ENCODE measurements at places on chromosomes 11 and 22. TPM values are rescaled to one million over a fixed set of nuclear protein-coding genes. Genes with fewer than 3 reads are reported as not detected.

The OR52K2 gene
- total RNA-seq: not detected

The VEGFB gene
- 305 TPM for total RNA-seq

The CECR2 gene
- total RNA-seq: 7.1 TPM

The C11orf87 gene
- not detected for total RNA-seq

The POTEH gene
- total RNA-seq: not detected

The VWA5A gene
- 2.8 TPM for total RNA-seq

The OR8G1 gene
- total RNA-seq: not detected

The GRAP2 gene
- total RNA-seq: 1.2 TPM

The MISFA gene
- 10.3 TPM for total RNA-seq

The TRIM6 gene
- 1.5 TPM for total RNA-seq

GRCh38 chr11:103826856-103827255 is 209.6 kb upstream of the DDI1 start:
- DNase-seq: no peak

DNA sequence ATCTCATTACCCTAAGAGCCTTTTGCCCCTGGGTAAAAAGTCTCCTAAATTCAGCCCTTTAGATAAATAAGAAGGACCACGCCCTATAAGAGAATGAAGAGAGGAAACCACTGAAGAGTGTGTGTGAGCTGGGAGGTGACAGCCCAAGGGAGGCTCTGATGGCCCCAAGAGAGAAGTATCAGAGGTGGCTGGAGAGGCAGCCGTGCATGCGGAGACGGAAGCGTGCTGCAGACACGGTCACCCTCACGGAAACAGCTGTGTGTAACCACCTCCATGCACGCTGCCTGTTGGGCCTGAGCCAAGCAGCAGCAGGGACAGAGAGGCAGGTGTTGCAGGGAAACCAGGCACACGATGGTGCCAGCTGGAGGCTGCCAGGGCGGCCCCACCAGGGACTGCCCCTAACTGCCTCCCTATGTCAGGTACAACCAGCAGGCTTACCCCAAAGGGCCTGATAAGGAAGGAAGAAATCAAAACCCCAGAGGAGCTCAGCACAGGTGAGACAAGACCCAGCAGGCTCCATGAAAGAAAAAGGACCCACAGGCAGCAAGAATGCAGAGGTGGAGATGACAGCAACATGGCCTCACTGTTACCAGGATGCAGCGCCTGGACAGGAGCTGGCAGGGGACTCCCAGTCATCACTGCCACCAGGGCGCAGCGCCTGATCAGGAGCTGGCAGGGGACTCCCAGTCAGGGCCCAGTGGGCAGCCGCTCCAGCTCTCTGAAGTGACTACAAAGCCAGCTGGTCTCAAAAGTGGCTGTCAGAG is 7.8 kb downstream of the LARGE2 start:
- DNase-seq: peak; percentile 74

DNA sequence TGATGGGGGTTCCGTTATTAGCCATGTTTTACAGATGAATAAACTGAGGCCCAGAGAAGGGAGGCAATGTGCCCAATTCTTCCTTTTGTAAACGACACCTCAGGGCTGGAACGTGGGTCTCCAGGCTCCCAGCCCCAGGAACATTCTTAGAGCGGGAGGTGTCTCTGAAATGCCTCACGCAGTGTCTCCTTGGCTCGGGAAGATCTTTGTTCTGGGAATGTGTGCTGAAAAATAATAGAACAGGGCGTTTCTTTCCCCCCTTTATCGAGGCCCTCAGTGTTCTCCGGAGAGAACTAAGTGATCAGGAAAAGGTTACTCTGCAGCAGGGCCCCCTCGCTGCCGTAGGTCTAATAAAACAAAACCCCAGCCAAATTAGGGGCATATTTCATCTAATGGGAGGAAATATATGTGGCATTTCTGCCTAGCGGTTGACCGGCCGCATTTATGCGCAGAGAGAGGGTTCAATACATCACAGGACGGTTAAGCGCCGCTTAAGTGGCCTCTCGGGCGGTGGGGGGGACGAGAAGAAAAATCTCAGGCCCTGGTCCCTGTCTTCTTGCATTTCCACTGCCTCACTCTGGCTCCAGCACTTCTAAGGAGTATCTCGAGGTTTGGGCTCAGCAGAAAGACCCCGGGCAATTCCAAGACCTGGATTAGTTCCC is 564.3 kb downstream of the MN1 start:
- no peak for DNase-seq

DNA sequence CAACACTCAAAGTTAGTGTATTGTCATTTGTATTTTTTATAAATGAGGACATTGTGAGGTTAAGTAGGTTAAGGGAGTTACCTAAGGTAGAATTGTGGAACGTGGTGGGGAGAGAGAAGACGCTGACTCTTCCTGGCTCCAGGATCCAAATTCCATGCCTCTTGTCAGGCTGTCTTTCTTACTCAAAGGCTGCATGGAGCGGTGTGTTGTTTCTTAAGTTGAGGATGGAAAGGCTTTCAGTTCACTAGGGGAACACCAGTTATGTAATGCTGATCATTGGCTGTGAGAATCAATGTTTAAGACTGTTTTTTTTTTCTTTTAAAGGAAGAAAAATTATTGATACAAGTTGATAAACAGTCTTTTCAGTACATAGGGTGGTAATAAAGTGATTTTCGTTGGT is 2.9 kb downstream of the UBE2L3 start:
- DNase-seq: no peak

DNA sequence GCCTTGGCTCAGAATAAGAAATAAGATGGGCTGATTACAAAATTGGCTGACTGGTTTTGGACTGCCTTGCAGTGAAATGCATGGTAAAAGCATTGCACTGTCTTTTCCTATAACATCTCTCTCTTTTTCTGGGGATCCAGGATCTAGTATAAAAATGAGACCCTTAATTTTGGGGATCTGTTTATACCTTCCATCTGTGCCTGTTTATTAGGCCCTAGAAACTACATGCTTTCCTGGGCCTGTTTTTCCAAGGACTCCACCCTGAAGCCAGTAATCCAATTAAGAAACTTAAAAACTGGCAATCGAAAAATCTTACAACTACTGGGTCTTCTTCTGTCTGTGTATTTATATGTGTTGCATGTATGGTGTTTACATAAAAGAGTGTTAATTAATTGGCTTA is 14.5 kb downstream of the HORMAD2 start:
- no peak for DNase-seq

DNA sequence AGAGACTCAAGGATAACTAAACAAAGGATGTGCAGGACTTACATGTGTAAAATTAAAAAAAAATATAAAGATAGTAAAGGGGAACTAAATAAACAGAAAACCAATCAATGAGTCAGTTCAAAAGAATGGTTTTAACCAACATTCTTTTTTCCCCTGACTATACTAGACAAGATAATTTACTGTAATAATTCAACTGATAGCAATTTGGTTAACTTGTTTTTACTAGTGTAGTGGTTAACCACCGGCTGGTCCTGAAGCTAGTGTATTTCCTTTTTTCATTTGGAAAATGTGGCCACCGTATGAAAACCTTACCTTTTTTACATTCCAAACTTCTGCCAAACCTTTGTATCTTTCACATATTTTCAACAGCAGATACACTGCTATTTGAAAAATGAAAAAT is 123.1 kb downstream of the ARHGAP42 start:
- DNase-seq: no peak

DNA sequence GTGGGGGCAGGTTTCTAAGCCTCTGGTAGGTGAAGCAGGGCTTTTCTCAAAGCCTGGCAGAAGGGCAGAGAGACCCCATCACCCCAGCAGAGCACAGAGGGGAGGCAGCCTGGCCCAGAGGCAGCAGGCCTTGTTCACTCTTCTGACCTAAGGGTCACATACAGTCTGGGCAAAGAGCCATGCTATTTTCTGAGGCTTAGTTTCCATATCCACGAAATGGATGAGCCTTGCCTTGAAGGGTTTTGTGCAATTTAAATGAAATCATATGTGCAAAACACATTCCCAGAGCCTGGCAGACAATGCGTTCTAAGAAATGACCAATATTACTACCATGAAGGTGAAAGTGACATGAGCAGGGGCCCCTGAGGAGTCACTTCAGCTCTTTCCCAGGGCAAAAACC is 44.5 kb downstream of the HIRA start:
- DNase-seq: no peak

- DNase-seq: no peak
These were observed 17.8 kb downstream of the GRAMD4 start for GRCh38 chr22:46637711-46638600.

GRCh38 chr11:79330651-79331050 is 110.2 kb downstream of the TENM4 start:
- DNase-seq: no peak

DNA sequence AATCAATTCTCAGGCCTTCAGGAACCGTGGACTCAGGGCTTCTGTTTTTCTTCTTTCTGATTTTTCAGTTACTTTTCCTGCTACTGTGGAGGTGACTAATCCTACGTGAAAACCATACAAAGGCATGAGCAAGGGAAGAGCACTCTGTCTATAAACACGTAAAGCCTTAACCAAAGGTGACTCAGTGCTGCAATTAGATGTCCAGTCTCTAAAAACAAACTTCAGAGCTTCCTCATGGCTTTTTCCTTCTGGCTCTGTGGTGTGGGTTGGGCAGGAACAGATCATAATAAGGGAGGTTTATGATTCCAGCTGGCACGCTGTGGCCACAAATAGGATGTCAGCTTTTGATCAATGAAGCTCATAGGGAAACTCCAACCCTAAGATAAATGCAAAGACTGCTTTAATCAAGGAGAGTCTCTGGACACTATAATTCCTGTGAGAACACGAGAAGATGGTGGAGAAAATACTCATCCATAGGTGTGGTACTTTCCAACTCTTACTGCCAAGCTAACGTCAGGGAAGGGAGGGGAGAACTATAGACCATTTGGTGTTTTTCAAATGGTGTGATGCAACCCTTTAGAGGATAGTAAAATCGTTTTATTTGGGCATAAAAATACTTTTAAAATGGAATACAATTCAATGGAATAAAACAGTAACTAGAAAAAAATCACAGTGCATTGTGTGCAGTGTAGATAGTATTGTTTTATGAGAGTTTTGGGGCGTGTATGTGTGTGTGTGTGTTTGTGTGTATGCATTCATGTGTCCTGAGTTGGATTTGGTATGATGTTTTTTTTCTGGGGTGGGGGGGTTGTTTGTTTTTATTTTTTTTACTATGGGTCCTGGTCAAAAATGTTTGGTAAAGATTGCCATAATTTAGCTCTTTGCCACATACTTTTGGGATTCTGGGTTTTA is at the start of gene NXPE2:
Gene NXPE2 (plus strand): TSS at position 403 of the 912 bp plus-strand sequence. CDS start 49 bp downstream, at position 452.
- no peak for DNase-seq

GRCh38 chr11:110196884-110197420 is 99.5 kb downstream of the RDX start:
- DNase-seq: no peak

- DNase-seq: no peak
These were observed 3.3 kb upstream of the FXYD2 start for GRCh38 chr11:117827521-117828511.

- DNase-seq: no peak
These were observed 161.7 kb downstream of the ATG16L2 start for GRCh38 chr11:72975778-72976521.

GRCh38 chr22:44031158-44031952 is 7.3 kb downstream of the PARVB start:
- DNase-seq: no peak

DNA sequence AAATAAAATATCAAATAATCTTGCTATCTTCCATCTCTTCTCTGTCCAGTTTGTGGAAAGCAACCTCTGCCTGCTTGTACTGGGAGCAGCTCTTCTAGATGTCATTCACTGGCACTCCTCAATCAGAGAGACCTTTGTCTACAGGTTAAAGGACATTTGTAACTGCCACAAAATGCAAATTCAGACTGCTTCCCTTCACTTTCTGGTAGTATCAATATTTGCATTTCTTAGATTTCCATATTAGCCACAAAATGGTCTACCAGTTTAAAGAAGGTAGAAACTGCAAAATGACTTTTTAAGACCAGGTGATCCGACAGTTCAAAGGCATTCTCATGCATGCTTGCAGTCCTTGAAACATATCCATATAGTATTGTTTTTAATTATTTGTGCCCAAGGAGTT is 51.7 kb upstream of the RCN1 start:
- DNase-seq: no peak

DNA sequence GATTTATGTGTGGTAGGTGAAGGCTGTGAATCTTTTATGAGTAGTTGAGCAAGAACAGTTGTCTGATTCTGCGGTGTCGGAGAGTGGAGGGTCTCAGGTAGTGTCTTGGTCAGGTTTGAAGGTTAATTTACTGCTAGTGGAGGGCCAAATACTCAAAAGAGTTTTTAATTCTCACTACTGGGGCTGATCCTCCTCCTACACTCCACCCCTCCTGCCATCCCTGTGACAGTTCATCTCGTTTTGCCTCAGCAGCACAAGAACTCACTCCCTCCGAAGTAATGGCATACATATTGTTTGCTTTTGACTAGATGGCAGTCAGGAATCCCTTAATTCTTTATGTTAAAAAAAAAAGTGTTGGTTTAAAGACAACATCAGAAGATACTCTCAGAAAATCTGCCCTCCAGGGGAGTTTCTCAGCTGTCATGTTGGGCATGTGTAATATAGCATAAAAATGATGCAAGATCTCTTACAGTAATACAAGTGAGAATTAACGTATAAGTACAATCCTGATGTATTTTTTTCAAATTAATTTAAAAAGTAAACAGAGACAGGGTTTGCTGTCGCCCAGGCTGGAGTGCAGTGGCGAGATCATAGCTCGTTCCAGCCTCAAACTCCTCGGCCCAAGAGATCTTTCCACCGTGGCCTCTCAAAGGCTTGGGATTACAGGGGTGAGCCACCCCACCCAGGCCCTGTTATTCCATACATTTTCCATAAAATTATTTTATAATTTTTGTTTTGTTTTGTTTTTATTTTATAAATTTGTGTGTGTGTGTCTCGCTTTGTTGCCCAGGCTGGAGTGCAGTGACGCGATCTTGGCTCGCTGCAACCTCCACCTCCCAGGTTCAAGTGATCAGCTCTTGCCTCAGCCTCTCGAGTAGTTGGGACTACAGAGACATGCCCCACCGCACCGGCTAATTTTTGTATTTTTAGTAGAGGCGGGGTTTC is 1.3 kb downstream of the FAR1 start:
- DNase-seq: no peak

DNA sequence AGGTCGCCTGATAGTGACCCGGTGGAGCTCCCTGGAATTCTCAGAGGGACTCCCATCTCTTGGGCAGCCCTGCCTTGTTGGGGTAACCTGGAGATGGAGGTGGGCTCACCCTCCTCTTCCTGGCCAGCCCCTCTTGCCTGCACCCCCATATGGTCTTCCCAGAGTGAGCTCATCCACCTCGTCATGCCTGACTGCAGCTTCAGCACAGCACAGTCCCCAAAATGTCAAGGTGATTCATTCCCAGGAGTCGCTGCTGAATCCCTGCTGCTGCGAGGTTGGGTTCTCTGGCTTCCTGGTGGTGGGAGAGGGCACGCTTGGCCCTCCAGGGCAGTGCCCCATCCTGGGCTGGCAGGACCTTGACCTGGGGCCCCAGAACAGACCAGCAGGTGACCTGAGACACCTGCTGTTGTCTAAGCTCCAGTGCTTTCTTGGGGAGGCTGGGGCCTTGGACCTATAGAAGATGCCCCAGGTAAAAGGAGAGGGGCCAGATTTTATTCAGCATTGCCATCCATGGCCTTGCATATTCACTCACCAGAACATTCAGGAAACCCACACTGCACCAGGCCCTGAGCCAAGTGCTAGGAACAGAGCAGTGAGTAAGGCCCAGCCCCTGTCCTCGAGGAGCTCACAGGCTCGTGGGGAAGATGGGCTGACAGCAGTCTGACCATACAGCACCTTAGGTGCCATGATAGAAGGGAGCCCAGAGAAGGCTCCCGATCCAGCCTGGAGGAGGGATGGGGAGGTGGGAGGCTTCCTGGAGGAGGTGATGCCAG is 72.9 kb downstream of the CACNA1I start:
- no peak for DNase-seq

GRCh38 chr11:128553662-128554362 is 33.5 kb downstream of the ETS1 start:
- no peak for DNase-seq
